ENCODE measurements at places on chromosomes 4 and X.

- no peak for DNase-seq
Observed at GRCh38 chr4:106266201-106266600, 49.8 kb downstream of the TBCK start.

DNA sequence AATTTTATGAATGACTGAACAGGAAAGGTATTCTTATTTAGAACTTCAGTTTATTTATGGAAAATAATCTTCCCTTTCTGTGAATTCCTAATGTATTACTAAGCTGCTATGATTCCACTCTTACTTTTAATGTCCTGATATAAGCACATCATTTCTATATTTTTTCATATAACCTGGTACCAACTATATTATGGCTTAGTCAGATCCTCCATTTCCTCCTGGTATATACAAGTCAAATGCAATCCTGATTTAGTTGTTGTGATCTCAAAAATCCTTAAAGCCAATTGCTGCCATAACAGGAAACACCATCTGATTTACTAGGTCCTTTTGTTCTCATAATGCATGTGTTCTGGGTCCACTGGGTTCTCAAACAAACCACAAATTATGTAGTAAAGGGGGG, 26.8 kb downstream of the TRMT2B start:
- DNase-seq = no peak

DNA sequence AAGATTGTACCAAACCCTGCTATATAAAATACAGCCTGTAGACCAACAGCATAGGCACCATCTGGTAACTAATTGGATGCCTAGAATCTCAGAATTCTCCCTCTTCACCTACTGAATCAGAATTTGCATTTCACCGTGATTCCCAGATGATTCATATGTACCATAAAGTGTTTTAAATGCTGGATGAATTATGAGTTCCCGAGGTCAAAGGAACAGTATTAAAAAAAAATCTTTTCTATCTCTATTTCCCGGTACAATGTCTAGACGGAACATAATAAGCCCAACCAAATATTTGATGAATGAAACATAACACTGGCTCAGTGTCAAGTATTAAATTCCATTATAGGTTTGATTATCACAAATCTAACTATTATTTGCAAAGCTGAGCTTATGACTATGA, 280.0 kb downstream of the ANKRD50 start:
- no peak for DNase-seq

DNA sequence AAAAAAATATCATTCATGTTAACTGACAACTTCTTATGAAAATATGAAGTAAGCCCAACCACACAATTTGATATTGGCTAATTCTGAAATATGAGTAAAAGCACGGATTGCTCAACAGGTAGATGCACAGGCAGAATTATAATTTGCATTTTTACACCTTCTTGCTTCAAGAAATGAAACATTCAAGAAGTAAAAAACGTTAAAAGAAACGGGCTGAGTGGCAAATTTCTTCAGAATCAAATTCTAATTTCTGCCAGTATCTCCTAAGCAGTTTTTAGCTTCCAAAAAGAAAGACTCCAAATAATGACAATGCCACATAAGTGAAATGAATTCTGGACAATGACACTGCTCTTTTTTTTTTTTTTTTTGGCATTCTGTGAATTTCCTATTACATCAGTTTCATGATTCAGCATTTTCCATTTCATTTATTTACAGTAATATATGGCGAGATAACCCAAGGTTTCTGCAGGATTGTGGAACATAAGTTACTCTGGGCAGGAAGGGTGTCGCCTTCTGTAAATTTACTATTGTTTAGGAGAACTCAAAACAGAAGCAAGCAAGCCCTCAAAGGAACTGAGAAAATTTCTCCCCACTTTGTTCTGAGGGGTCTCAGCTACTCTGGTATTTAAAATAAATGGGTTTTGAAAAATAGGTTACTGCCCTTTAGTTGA, 1.4 kb downstream of the SEL1L3 start:
- no peak for DNase-seq

- DNase-seq = no peak
Observed at GRCh38 chr4:20195071-20195885, 56.4 kb upstream of the SLIT2 start.

GRCh38 chr4:143482840-143483239, 30.7 kb upstream of the SMARCA5 start:
- DNase-seq = no peak

GRCh38 chr4:57605376-57605775, 495.2 kb upstream of the IGFBP7 start:
- DNase-seq = no peak

- no peak for DNase-seq
Observed at GRCh38 chrX:135543924-135544323, 23.5 kb downstream of the INTS6L start.

DNA sequence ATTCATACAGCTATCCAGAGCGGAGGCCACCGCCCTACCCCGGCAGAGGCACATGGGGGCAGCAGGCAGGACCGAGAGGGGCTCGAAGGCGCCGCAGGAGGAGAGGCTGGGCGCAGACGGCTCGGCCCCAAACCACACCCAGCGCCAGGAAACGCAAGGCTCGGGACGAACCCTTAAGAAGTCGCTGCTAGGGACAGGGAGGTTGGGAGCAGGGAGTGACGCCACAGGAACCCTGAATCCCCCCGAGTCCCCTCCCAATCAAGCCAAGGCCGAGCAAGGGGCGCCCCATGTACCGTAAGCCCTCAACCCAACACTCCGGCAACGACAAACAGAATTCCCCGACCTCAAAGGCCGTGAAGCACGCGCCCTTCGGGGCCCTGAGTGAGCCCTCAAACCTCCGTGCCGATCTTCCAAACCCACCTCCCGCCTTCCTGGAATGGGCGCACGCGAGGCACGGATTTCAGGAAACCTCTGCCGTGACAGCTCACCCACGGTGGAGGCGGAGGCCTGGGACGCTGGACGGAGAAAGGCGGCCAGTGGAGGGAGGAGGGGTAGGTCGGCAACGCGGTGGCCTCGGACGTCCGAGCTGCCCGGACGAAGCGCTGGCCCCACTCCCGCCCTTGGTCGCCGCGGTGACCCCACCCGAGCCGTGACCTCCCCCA, 1.8 kb downstream of the ZFYVE28 start:
- no peak for DNase-seq

- DNase-seq = no peak
Observed at GRCh38 chr4:1879485-1879884, 8.3 kb downstream of the NSD2 start.

GRCh38 chr4:151687021-151687640, 73.7 kb downstream of the GATB start:
- no peak for DNase-seq

- DNase-seq = no peak
Observed at GRCh38 chr4:173504181-173504503, 25.9 kb downstream of the HAND2 start.

GRCh38 chr4:1839282-1839681, 16.7 kb downstream of the LETM1 start:
- DNase-seq = no peak

GRCh38 chrX:23505531-23506303, 161.6 kb upstream of the PRDX4 start:
- DNase-seq = no peak

GRCh38 chr4:76513482-76513881, 78.5 kb downstream of the SHROOM3 start:
- DNase-seq = no peak

GRCh38 chr4:122334828-122335227, 44.0 kb upstream of the ADAD1 start:
- DNase-seq = no peak

- DNase-seq = peak; percentile 61
Observed at GRCh38 chrX:43958529-43958928, 14.7 kb downstream of the NDP start.

- no peak for DNase-seq
Observed at GRCh38 chr4:145613566-145614232, 5.5 kb upstream of the MMAA start.

DNA sequence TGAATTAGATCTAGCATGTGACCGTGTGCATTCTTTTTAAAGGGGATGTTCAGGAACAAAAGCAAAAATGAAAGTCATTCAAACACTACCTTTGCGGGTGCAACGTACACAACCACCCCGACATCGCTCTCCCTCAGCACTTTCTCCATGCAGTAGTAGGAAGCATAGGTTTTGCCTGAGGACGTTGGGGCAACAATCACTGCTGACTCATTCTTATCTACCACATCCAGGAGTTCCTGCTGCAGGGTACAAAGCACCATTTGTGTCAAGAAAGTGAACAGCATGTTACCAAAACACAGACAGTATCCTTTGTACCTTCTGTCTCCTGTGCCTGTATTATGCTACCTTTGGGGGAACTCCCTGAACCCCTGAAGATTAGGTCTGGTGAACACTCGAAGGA, 58.6 kb downstream of the DDX60L start:
- DNase-seq = no peak

DNA sequence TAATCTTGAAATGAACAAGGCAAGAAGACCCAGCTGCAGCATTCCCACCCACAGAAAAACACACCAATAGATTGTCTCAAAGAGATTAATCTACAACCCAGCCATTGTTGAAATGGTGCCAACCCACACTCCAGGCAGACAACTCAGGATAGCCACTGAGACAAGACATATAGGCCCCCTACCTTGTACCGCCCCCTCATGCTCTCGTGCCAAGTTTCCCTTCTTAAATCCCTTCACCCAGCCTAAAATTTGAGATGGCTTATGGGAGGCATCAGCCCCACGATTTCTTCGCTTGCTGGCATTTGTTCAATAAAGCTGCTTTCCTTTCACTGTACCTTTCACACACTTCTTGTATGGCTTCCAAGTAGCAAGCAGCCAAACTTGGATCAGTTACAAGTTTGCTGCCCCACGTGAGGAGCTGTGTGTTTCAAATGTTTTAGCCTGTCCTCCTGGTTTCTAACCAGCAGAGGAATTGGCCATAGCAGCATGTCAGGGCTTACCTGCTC, 1754.1 kb downstream of the C4orf33 start:
- DNase-seq = no peak

DNA sequence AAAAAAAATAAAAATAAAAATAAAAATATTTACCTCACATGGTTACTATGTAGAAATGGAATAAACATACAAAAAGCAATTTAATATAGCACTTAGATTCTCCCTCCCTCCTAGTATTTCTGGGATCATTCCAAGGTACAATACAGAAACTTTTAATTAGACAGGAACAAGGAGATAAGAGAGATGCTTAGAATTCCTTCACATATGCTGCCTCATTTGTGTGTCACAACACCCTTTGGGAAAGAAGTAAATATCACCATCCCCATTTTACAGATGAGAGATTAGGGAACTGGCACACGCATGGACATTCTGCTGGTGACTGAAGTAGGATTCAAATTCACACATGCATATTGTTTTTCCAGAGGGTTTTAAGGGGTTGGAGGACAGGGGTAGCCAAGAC, 164.2 kb downstream of the APBB2 start:
- no peak for DNase-seq

- DNase-seq = no peak
Observed at GRCh38 chr4:8653326-8654000, 60.9 kb downstream of the CPZ start.

DNA sequence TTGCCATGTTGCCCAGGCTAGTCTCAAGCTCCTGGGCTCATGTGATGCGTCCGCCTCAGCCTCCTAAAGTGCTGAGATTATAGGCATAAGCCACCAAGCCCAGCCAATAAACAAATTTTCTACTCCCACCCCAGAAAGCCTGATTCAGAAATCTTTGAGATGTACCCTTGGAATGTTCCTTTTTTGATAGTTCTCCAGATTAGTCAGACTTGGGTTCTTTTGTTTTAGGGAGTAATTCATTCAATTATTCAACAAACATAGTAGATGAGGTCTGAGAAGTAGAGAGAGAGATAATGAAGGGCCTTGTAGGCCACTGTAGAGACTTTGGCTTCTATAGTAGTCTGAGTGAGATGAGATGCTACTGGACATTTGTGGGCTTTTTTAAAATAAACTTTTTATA, 27.8 kb downstream of the RP2 start:
- DNase-seq = no peak

DNA sequence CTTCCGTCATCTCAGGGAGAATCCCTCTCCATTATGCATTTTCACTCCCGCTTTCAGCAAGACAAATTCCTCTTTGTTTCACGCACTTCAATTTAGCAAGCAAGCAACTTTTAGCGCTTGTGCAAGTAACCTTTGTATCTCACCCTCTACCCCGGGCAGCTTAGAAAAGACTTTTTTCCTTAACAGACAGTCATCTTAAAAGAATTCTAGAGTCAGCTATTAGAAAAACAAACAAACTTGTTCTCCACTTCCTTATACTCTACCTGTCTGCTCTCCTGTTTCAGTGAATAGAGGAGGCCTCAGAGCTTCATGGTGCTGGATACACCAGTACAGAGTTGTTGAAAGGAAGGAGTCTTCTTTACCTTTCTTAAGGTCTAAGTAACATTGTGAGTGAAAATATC, 12.1 kb downstream of the TIGD2 start:
- no peak for DNase-seq

GRCh38 chr4:11634283-11634682, 205.6 kb upstream of the HS3ST1 start:
- DNase-seq = no peak

DNA sequence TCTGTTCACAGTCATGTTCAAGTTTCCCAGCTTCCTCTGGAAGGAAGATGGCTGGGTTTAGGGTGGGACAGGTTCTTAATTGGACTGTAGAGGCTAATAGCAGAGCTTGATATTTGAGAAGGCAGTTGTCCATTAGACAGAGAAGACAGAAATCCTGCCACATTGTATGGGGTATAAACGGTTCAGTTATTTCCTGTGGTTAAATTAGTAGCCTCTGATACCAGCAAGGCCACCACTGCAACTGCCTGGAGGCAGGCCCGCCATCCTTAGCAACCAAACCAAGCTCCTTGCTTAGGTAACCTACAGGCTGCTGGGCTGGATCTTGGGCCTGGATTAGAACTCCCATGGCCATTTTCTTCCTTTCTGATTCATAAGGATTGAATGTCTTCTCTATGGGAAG, 1367.0 kb downstream of the PCDH7 start:
- no peak for DNase-seq

- no peak for DNase-seq
Observed at GRCh38 chr4:41057467-41057866, 156.9 kb downstream of the APBB2 start.

DNA sequence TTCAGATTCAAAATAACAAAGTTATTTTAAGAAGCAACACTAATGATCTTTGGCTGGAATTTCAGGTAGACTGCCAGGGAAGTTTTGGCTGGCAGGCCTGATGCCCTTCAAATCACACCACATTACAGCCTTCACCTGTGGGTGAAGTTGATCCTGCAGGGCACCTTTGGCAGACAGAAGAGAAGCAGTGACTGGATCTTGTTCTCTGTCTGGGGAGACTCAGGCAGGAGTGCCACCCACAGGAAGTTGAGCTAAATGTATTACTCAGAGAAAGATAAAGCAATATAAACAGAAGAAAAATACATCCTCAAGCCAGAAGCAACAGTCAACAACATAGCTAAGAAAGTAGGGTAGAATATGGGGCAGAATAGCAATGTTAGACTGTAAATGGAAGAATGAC, 12.8 kb upstream of the CFAP299 start:
- DNase-seq = no peak

DNA sequence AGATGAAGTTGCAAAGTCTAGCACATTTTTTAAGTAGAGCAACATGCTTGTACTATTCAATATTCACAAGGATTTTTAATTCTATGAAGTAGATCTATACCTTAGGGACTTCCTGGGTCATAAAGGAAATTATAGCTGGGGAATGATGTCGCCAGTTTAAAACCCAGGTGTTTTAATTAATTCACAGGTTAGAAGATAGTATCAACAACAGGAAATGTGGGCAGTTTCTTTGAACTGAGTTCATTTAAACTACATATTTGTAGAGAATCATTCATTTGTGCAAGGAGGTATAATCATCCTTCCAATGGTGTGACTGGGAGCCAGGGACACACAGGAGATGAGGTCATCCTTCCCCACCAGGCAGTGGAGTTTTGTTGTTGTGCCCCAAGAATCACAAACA, 181.3 kb upstream of the KLF3 start:
- no peak for DNase-seq

GRCh38 chr4:167587361-167587760, 353.1 kb upstream of the SPOCK3 start:
- no peak for DNase-seq

Measured in NCI-H1930 (cell line).